Eye (tissue), 1 donor: ENCODE measurements at places on chromosomes 13 and 19.

GRCh38 chr13:97015661-97016350, 21.5 kb upstream of the OXGR1 start:
- DNase-seq = no peak

- DNase-seq = no peak
Measured at GRCh38 chr13:27634231-27634630, 12.5 kb downstream of the POLR1D start.

- DNase-seq = no peak
Measured at GRCh38 chr13:107407074-107407473, 808.3 kb downstream of the LIG4 start.

- no peak for DNase-seq
Measured at GRCh38 chr13:76820759-76821158, 65.4 kb downstream of the KCTD12 start.

DNA sequence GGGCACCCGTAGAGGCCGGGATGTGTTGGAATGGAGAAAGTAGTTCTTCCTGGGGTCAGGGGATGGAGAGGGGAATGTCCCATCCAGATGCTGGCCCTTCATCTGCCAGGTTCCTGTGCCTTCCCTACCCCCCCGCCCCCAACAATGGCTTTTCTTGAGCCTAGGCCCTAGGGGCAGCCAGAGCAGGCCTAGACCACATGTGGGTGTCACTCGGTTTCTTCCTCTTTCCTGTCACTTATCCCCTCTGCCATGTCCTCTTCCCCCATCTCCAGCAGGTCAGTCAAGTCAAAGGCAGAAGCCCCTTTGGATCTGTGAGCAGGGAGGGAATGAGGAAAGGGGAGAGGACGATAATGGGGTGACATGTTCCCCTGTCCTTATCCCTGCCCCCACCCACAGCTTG, 36.4 kb downstream of the LYL1 start:
- DNase-seq = no peak

GRCh38 chr19:3243819-3244700, 19.6 kb downstream of the CELF5 start:
- peak; percentile 89 for DNase-seq

GRCh38 chr13:108212886-108213285, 2.5 kb downstream of the LIG4 start:
- DNase-seq = no peak

DNA sequence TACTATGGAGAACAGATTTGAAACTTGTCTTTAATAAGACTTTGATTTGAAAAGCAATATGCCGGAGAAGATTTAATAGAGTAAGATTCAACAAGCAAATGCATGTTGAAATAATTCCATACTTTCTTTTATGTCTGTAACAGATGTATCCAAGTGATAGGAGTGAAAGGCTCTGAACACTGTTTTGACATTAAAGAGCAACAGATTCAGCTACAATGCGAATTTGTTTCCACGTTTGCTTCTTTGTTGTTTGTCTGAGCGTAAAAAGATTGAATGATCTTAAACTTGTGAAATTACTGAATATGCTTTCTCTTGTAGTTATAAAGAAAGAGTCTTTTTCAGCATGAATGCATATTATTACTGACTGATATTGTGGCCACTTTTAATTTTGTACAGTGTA, 2612.9 kb downstream of the PCDH9 start:
- no peak for DNase-seq

DNA sequence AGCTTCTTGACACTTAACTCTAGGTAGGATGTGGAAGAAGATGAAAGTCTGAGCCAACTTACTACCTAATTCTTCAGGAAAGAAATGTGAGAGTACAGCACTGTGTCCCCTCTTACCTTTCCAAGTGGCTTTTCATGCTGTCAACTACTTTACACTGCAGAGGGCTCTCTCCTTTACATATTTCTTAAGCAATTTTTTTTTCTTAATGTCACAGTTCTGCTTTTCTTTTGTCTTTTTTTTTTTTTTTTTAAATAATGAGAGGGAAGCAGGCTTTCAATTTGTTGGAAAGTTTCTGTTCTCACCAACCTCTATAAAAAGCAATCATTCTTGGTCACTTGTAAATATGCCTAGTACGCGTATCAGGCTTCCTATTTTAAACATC, 212.7 kb upstream of the MIR17HG start:
- no peak for DNase-seq

DNA sequence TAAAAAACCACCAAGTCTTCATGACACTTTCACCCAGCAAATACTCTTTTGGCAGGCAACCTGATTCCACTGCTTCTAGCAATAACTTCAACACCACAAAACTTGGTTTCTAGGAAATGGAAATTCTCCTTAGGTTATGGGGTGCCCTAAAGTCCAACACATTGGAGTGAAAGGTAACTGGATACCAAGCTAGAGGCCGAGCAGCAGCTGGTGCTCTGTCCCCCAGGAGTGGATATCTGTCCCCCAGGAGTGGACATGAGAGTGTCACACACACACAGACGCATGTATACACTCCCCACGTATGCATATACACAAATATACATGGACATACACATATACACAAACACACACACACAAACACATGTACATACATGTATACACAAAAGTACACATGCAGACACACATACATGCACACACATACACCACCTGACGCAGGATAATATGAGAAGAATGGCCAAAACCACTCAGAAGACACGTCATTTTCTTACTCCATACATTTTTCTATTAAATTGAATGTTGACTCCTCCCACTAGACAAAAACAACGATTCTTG, 50.8 kb downstream of the RFX2 start:
- DNase-seq = no peak
